ENCODE measurements at places on chromosomes 7 and 10.

DNA sequence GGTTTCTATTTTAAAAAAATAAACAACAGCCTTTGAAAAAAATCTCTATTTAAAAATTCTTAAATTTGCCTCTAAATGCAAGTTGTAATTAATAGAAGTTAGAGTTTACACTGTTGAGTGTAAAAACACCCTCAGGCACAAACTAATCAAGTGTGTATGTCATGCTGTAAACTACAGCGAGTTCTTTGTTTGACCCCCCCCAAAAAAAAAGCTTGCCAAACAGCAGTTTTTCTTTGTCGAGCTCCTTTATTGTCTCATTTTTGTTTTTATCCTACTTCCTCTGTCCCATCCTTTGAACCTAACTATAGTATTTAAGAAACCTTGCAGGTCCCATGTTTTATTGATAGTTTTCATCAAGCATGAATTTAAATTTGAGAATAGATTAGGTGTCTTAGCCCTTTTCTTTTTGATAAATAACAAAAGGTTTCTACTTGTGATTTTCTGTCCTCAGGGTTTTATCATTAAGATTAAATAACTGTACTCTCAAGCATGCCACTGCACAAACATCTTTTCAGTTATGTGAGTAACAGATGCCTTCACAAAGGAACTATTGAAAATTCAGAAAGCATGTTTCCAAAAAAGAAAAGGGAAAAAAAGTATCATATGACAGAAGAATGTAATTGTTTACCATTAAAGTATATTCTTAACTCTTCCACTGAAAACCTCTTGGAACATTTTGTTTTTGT lies 176.0 kb downstream of the ARID5B start:
- no peak for DNase-seq

- no peak for DNase-seq
Measured at GRCh38 chr7:33539198-33539597, 366.1 kb upstream of the BMPER start.

GRCh38 chr7:2480070-2480408 lies 3.8 kb upstream of the GRIFIN start:
- no peak for DNase-seq

GRCh38 chr10:132888898-132889490 lies 53.4 kb downstream of the CFAP46 start:
- no peak for DNase-seq

DNA sequence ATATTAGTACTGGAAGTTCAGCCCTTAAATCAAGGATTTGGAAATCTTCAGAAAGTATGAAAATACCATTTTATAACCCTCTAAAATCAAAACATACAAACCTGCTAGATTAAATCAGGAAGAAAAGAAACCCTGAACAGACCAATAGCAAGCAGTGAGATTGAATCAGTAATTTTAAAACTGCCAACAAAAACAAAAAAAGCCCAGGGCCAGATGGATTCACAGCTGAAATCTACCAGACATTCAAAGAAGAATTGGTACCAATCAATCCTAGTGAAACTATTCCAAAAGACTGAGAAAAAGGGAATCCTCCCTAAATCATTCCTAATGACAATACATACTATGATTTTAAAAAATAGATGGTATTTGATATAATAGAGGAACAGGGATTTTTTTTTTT lies 70.1 kb downstream of the MCU start:
- DNase-seq = no peak

GRCh38 chr10:29407280-29407858 lies 118.5 kb downstream of the LYZL1 start:
- DNase-seq = no peak

DNA sequence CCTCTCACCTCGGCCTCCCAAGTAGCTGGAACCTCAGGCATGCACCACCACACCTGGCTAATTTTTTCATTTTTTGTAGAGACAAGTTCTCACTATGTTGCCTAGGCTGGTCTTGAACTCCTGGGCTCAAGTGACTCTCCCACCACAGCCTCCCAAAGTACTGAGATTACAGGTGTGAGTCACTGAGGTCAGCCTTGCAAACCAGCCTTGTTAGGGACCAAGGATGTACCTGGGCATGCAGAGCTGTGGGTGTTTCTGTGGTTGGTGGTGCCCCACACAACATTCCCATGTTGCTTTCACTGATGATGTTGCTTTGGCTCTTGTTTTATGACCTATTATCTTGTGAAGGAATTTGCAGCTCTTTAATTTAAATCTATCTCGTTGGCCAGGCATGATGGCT lies 54.8 kb downstream of the OTUD1 start:
- no peak for DNase-seq

DNA sequence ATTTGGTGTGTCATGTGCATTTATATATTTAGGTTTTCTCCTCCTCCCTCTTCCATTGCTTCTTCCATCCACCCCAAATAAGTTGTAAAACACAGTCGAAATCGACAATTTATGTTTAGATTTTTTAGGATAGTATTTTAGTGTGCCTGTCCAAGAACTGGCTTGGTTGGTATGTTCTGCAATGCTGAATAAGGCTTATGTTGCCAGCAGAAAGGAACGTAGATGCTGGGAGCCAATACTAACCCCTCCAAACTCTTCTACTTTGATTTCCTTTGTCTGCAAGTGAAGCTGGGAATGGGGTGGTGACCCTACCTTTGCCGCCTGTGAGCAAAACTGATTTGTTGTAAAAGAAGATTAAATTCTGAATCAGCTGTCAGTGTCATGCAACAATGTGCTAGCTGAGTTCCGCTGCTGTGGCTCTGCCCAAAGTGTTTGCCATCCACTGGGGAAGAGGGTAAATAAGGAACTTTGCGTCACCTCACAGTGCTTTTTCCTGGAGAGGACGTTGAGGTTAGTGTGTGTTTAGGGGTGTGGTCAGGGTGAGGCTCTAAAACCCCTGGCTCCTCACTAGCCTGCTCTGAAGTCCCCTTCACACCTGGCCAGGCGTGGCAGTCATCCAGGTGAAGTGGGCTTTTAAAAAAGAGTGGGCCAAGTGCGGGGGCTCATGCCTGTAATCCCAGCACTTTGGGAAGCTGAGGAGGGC lies 44.4 kb downstream of the TACC2 start:
- no peak for DNase-seq

GRCh38 chr7:47654672-47655298 lies 72.9 kb upstream of the TNS3 start:
- no peak for DNase-seq

DNA sequence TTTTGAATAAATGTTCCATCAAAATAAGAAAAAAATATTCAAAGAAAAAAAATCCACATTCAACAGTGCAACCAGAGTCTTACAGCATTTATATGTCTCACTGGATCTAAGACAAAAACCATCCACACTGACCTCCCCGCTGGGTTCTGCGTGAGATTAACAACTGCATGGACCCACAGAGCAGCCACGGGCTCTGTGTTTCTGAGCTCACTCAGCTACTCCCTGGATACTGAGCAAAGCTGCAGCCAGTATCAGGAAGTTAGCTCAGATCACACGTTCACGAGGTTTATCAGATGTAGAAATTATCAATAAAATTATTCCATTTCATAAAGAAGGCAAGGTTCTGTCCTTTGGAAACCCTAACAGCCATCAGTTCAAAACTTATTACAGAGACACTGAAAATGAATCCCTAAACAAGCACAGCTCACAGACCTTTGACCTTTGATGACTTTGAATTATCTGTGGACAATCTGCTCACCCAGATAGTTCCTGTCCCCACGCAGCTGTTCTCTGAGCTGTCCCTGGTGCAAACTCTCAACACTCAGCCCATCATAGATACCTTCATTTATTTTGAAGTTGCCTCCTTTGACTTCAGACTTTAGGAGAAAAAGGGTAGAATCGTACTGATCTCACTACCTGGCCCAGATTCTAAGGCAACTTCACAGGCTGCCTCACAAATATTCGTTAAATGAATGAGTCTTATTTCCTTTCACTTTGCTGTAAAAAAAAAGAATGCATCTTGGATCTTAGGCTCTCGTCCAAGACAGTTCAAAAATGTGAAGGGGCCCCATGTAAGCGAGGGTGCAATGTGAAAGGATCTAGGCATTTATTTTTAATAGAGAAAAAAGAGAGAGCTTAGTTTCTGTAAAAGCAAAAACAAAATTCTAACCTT lies 67.7 kb upstream of the SVIL start:
- no peak for DNase-seq

DNA sequence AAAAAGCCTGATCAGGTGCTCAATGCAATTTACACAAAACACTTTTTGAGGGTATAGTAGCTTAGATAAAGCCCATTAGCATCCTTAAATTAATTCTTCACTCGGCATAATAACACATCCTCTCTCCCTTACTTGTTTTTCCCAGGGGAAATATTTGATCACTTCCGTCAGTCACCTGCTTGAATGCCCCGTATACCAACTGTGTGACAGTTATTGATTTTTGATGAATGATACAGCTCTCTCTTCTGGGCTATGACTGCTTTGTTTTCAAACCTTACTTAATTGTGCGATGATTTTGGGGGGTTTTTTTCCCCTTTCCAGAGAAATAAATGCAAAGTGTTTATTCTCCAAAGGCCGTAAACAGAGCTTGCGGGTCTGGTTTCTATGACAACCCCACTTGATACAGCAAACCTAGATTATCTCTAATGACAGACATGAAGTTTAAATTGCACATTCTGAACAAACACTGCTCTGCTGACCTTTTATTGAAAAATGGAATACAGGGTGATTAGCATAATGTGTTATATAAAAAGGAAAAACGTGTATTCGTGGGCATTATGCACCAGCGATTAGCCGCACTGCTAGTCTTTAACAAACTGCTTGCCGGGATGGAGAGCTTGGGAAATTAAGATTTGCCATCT lies 78.4 kb upstream of the NANOS1 start:
- no peak for DNase-seq

DNA sequence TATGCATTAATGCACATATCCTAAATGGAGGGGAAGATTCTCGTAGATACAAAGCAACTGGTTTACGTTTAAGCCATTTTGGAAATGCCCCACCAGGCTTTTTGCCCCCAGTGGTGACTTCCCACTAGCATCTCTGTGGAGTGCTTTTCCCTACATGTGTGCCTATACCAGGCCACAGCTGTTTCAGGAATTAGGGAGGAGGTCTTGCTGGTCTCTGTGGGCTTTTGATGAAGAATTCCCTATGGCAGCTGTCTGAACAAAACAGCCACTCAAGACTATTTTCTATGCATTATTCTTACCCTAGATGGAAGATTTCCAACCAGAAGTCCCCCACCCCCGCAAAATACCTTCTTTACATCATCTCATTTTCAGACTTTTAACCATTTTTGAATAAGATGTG lies 52.0 kb upstream of the NMT2 start:
- DNase-seq = no peak

- no peak for DNase-seq
Measured at GRCh38 chr10:23315966-23316365, 28.6 kb downstream of the C10orf67 start.

All from HEK293T (cell line).